ENCODE measurements at places on chromosomes 13 and 19.

DNA sequence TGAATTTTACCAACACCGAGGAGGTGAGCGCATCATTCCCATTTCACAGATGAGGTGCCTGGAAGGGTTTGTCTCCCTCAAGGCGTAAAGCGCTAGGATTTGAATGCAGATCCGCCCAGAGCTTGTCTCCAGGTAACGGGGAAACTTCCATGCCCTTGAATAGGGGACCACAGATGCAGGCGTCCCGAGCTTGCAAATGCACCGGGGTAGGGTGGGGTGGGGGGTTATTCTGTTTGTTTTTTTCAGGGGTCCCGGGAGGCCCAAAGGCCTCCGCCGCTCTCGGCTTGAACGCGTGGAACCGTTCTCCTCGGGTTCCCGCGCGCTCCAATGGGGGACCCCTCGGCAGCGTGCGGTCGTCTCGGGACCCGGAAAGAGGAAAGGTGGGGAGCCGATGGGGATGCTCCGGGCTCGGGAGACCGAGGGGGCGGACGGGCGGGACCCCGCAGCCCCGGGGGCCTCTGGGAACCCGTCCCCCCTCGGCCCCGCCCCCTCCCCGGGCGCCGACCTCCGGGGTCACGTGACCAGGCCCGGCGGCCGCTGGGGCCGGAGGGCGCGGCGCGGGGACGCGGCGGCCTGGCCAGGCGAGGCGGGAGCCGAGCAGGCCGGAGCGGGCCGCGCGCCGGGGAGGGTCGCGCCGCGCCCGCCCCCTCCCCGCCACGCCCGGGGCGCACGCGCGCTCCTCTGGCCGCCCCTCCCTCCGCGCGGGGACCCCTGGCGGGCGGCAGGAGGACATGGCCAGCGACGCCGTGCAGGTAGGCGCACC is at the start of gene PKN1:
TSS of gene PKN1 (plus strand) at position 516 of the 763 bp plus-strand sequence. CDS start at position 732, 216 bp downstream.
- DNase-seq = no peak

GRCh38 chr19:27745978-27746542 is 1466.9 kb downstream of the UQCRFS1 start:
- DNase-seq = no peak

- DNase-seq = no peak
These were observed 24.4 kb upstream of the SPACA4 start for GRCh38 chr19:48582168-48582567.

DNA sequence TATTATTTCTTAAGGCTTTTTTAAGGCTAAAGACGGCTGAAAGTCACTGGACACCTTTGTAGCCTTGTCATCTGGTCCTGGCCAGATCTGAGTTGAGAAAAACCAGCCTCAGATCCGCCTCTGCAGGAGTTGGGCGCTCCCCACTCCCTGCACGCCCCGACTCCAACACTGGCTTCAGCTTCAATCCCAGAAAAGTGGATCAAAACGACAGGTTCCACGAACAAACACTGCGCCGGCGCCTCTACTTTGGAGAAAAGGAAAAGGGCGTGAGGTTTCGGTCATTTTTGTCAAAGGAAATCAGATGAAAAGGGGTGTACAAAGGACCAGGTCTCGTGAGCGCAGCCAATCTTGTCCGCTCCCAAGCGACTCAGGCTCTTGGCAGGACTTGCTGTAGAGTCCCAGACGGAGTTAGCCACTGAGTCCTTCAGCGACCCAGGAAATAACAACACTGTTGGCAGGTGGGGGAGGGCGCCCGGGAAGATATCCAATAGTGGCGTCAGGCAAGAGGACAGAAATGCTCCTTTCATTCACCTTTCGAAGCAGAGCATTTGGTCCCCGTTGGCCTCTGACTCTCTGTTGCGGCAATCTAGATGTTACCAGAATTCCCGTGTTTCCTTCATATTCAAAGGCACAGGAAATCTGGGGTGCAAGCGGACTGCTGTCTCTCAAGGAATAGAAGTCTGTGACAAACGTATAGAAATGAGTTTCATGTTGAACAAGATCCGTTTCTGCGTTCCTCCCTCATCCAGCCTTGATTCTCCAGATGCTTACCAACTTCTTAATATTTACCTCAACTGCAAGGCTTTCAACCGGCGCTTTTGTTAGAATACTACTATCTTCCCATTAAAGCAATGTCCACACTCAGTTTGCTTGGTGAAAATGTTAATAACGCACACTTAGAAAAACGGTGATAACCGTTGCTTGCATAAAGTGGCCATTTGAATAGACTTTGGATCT is 1.8 kb upstream of the CCNA1 start:
- no peak for DNase-seq

- no peak for DNase-seq
These were observed 11.1 kb upstream of the PLIN3 start for GRCh38 chr19:4878491-4878968.

DNA sequence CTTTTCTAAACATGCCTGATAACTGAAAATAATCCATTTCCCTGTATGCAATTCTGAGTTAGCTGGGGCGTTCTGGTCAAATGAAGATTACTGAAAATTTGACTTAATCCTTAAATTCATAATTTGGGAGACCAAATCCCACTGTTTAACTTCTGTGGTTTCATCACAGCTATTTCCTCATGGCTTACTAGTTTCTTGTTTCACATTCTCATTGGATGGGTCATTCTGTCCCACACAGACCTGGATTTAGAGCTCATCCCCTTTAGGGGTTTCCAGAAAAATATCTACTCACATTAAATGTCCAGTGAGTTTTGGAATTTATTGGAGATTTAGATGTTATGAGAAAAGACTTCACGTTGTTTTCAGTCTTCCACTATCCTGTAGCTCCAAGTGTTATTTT is 709.3 kb upstream of the KLHL1 start:
- DNase-seq = no peak

GRCh38 chr13:54029720-54030119 is 1001.1 kb downstream of the OLFM4 start:
- no peak for DNase-seq

- no peak for DNase-seq
These were observed 82.3 kb upstream of the PDCD5 start for GRCh38 chr19:32498648-32499200.
